Right ventricle myocardium inferior (tissue), 1 donor: ENCODE measurements at places on chromosomes 11 and 22. TPM values are rescaled to one million over a fixed set of nuclear protein-coding genes. Genes with fewer than 3 reads are reported as not detected.

OR8G5 gene
- not detected for total RNA-seq

MPZL3 gene
- 2.2 TPM for total RNA-seq

CD3E gene
- total RNA-seq: 0.70 TPM

DKK3 gene
- 515 TPM for total RNA-seq

TMEM45B gene
- total RNA-seq: not detected

GVQW3 gene
- total RNA-seq: 1.9 TPM

GDPD4 gene
- total RNA-seq: not detected

PUS3 gene
- total RNA-seq: 8.1 TPM

P2RX6 gene
- 2.8 TPM for total RNA-seq

KMT2A gene
- total RNA-seq: 24.3 TPM

AGBL2 gene
- total RNA-seq: 0.14 TPM

UBQLNL gene
- 0.24 TPM for total RNA-seq

DBX1 gene
- total RNA-seq: not detected

PAMR1 gene
- total RNA-seq: 14.5 TPM

CAPN5 gene
- total RNA-seq: 3.7 TPM

ART1 gene
- 1.7 TPM for total RNA-seq

ALKBH8 gene
- 5.5 TPM for total RNA-seq

APOL5 gene
- not detected for total RNA-seq

LRFN4 gene
- total RNA-seq: 24.7 TPM

CRYBB3 gene
- total RNA-seq: not detected

ROM1 gene
- total RNA-seq: 2.4 TPM

NRGN gene
- total RNA-seq: 6.4 TPM

CHEK1 gene
- total RNA-seq: 2.0 TPM

SLC22A6 gene
- not detected for total RNA-seq

PKNOX2 gene
- total RNA-seq: 9.1 TPM

SMIM35 gene
- not detected for total RNA-seq

IGSF9B gene
- total RNA-seq: 41.7 TPM

CTSW gene
- 1.1 TPM for total RNA-seq

VPREB1 gene
- not detected for total RNA-seq

OR51B4 gene
- total RNA-seq: not detected

MMP13 gene
- total RNA-seq: not detected

SLC22A8 gene
- not detected for total RNA-seq

PPARA gene
- 70.5 TPM for total RNA-seq

MIEF1 gene
- 17.3 TPM for total RNA-seq

TMEM9B gene
- 46.1 TPM for total RNA-seq

P2RY6 gene
- total RNA-seq: 2.8 TPM

CHCHD10 gene
- 1,642 TPM for total RNA-seq

OR52A1 gene
- not detected for total RNA-seq

RFPL1 gene
- not detected for total RNA-seq

OR51I1 gene
- not detected for total RNA-seq

P4HA3 gene
- not detected for total RNA-seq

CRYBA4 gene
- not detected for total RNA-seq

PHF21A gene
- 35.4 TPM for total RNA-seq

OR5AK2 gene
- not detected for total RNA-seq

KCNJ5 gene
- 7.5 TPM for total RNA-seq

POU2F3 gene
- 0.19 TPM for total RNA-seq

HEPN1 gene
- total RNA-seq: not detected

EXPH5 gene
- total RNA-seq: 2.2 TPM

POLDIP3 gene
- 39.3 TPM for total RNA-seq

NECTIN1 gene
- total RNA-seq: 20.0 TPM

MN1 gene
- total RNA-seq: 5.3 TPM

POLR3H gene
- total RNA-seq: 20.1 TPM

PANX1 gene
- 27.2 TPM for total RNA-seq

CSNK2A3 gene
- total RNA-seq: 0.62 TPM

MUC6 gene
- not detected for total RNA-seq

MRPL40 gene
- total RNA-seq: 60.4 TPM
